ENCODE measurements at places on chromosomes 12 and 14.

DNA sequence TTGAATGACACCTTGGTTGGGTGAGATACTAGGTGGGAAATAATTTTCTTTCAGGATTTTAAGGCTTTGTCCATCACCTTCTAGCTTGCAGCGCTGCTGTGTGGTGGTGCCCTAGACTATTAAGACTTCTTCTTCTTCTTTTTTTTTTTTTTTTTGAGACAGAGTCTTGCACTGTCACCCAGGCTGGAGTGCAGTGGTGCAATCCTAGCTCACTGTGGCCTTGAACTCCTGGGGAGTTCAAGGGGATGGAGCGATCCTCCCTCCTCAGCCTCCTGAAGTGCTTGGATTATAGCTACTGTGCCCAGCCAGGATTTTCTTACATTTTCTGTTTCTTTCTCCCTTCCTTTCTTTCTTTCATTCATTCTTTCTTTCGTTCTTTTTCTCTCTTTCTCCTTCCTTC is 10.3 kb upstream of the MTA1 start:
- no peak for DNase-seq

DNA sequence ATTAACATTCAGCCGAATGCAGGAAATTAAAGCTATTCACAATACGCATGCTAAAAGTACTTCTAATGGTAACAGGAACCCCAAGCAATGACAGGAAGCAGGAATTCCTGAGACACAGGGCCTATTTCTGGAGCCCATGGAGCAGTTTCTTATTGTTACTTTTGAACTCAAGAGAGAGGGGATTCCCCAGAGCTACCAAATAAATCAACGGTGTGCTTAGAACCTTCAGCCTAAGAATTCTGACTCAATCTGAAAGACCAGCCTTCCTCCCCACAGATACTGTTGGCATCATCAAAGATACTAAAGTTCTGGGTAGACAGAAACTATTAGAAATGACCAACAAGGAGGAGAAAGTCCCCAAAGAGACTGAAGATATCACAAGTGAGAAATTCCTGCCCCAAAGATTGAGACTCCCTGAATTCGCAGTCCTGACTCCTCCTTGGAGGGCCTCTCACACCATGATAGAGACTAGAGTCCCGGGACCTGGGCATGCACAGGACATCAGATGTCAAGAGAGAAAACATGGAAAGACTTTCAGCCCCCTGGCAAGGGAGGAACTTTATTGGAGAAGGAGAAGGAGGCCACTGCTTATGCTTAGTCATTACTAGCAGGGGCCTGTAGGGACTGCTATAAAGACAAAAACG is 32.7 kb downstream of the RTRAF start:
- DNase-seq: no peak

DNA sequence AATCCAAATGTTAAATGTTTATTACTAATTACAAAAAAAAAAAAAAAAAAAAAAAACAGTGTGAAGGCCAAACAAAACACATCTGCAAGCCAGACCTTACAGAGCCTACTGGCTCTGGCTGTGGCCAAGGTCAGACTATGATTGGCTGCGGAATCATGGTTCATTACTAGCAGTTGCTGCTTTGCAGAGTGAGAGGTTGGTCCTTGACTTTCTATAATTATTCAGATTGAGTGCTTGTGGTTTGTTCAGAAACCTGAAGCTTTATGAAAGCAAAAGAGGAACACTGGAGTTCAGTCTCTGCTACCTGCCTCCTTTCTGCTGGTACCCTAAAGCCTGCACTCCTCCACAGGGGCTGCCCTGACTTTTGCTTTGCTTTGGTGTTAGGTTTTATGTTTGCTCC is 550.9 kb downstream of the BCL11B start:
- DNase-seq: no peak

GRCh38 chr14:57413849-57414248 is 23.5 kb downstream of the NAA30 start:
- no peak for DNase-seq

GRCh38 chr12:110865521-110865920 is 18.7 kb downstream of the CCDC63 start:
- DNase-seq: no peak

DNA sequence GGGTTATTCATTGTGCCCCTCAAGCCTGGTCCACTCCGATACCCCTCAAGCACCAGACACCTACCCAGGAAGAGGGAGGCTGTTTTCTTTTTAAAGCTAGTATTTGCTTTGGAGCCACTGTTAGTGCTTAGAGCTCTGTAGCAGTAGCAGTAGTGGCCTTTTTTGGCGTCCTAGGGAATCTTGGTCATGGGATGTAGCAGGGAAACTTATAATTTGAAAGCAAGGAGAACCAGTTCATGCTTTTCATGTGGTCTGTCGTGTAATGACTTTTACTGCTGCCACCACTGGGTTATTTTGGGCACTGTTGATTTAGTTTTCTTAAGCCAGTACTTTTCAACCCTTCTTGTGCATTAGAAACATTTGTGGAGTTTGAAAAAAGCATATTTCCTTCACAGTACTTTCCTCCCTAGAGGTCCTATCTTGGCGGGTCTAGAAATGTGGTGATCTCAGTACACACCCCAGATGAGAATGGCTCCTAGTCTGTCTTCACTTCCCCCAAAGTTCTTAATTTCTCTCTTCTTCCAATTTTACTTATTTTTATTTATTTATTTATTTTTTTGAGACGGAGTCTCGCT is 49.7 kb downstream of the MARK3 start:
- DNase-seq: no peak

- DNase-seq: no peak
These were observed 74.6 kb downstream of the BRMS1L start for GRCh38 chr14:35900741-35901140.

DNA sequence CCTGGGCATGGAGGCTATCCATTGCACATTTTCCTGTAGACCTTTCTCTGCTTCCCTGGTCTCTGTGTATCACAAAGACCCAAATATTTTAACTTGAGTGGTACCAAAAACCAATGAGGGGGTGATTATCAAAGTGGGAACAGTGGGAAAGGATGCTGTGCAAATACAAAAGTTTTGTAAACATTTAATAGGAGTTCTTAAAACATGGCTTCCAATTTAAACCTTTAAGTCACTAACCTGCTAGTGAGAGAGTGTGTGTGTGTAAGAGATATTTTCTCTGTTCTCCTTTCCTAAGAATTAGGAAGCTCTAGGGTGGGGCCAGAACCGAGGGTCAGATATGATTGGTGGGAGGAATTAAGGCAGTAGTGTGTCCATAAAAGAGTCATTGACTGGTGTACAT is 64.5 kb upstream of the ARHGAP5 start:
- no peak for DNase-seq

DNA sequence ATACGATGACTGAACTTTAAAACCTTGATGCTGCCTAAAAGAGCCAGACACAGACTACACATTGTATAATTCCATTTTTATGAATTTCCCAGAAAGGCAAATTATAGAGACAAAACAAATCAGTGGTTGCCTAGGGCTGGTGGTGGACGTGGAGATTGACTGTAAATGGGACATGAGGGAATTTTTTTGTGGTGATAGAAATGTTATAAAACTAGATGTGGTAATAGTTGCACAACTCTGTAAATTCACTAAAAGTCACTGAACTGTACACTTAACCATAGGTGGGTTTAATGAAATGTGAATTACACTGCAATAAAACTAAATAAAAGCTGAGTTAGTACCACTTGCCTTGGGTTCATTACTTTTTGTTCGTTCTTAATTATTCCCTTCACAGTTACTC is 72.1 kb downstream of the PLEKHA5 start:
- DNase-seq: no peak

GRCh38 chr12:123948796-123949769 is 23.5 kb downstream of the CCDC92 start:
- DNase-seq: no peak

GRCh38 chr14:92603309-92604242 is 90.0 kb downstream of the RIN3 start:
- DNase-seq: no peak

DNA sequence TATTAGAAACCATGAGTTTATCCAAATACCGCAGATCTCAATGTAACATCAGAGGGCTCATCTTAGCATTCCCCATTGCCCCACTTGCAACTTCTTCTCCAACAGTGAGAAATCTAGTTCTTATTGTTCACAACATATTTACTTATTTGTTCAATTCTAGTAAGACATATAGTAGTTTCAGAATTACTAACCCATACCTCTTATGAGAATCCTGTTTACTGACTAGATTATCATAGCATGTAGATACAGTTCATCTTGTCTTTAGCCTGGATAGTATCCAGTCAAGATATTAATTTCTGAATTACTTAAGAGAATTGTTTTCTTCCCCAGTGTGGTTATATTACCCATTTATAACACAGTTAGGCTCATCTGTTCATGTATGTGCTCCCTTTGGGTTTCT is 80.6 kb downstream of the NIN start:
- DNase-seq: no peak

DNA sequence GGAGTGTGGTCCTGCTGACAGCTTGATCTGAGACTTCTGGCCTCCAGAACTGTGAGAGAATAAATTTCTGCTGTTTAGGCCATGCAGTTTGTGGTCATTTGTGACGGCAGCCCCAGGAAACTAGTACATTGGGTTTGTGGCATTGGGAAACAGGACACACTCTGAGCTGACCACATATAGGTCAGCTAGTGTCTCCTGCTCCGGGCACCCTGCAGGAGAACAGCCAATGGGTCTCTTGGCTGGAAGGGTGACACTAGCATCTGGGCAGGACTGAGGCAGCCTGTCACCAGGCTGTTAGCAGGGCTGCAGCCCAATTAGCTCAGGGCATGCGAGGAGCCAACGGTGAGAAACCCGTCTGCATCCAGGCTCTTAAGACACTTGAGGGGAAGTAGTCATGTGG is 83.2 kb downstream of the PITPNM2 start:
- no peak for DNase-seq

DNA sequence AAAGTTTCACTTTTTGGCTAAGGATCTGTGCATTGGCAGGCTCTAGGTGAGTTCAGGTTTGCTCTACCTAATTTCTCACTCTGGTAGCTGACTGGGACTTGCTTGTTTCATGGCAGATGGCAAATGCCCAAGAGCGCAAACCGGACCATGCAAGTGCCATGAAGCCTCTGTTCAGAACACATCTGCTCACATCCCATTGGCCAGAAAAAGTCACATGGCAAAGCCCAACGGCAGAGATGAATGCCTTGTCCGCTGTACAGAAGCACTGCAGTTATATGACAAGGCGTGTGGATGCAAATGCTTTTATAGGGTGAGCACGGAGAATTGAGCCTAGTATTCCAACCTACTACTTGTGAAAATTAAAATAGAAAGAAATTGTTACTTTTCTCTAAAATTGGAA is 202.2 kb upstream of the HMGA2 start:
- DNase-seq: no peak

- DNase-seq: no peak
These were observed 70.0 kb upstream of the GALNT9 start for GRCh38 chr12:132399092-132400010.

- DNase-seq: no peak
These were observed 51.2 kb downstream of the DRAM1 start for GRCh38 chr12:101928556-101928955.

DNA sequence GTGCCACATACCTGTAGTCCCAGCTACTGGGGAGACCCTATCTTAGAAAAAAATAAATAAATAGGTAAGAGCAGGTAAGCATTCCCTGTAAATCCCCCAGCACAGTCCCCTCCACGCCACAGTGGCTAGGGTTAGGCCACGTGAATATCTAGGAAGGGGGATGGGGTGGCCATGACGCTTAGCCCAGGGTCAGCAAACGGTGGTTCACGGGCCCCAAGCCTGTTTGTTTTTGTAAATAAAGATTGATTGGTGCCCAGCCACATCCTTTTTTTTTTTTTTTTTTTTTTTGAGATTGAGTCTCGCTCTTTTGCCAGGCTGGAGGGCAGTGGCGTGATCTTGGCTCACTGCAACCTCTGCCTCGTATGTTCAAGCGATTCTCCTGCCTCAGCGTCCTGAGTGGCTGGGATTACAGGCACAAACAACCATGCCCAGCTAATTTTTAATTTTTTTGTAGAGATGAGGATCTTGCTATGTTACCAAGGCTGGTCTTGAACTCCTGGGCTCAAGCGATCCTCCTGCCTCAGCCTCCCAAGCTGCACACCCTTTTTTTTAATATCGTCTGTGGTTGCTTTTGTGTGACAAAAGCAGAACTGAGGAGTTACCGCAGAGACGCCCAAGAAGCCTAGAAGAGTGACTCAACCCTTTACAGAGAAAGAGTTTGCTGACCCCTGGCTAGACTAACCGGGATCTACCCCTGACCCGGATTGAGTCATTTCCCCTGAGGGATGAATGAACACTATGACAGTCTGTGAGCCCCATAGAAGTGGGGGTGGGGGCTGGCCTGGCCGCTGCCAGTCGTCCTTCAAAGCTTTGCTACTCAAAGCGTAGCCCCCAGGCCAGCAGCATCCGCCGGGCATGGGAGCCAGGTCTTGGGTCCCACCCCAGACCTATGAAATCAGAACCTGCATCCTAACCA is 113.7 kb upstream of the NCOR2 start:
- DNase-seq: no peak

DNA sequence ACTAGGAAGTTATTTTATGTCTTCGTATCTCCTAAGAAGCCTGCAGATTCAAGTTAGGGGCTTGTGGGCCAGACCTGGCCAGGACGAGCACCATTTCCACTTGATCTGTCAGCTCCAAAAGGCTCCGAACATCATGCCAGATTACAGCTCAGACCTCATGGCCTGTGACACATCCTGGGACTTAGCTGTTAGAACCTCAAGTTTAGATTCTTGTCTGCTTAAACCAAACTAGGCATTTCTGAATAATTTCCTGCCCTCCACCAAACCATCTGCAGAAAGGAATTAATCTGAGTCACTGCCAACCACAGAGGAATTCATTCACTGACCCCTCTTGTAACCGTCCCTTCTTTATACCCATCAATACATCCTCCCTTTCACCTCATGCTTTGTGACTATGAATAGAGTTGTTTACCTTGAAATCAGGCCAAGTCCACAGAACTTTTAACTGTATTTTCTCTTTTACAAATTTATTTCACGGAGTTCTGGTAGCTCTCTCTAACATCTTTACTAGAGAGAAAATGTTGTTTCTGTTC is 120.3 kb downstream of the FBXL14 start:
- DNase-seq: no peak

- no peak for DNase-seq
These were observed 26.8 kb upstream of the CKAP4 start for GRCh38 chr12:106274575-106275121.

- DNase-seq: no peak
These were observed 74.4 kb upstream of the ANO4 start for GRCh38 chr12:100720016-100720654.

Data from effector memory CD4-positive, alpha-beta T cell (primary cell).